ENCODE measurements at places on chromosomes 2 and 18.

- DNase-seq: no peak
Measured at GRCh38 chr2:105454801-105455485, 56.1 kb upstream of the FHL2 start.

DNA sequence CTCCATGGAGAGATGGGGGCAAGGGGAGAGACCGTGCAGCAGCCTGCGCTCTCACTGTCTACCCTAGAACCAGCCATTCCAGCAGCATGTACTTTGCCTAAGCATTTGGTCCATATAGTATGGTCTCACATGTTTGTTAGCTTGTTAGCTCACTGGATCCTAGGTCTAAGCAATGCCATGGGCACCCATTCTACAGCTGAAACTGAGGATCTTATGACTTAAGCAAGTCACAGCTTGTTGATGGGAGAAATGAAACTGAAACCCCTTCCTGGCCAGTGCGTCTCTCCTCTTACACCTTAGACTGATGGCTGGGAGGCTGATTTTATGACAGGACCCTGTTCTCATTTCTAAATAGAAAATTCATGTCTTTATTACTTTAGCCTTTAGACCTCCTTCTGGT is 90.1 kb downstream of the EPAS1 start:
- no peak for DNase-seq

DNA sequence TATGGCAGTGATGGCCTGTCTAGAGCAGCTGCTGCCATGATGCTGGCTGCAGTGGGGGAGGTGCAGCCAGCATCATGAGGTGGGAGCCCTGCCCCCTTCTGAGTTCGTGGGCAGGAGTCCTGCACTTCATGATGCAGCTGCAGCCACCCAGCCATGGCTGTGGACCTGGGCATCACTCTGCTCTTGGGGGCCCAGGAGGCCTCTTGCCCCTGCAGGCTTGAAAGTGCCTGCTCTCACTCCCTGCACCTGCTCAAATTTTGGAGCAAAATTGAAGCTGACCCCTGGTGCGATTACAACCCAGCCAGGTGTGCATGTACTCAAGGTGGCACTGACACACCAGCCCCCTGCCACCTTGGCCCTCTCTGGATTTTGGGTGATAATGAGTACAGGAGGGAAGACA is 712.9 kb downstream of the NUP35 start:
- DNase-seq: no peak

DNA sequence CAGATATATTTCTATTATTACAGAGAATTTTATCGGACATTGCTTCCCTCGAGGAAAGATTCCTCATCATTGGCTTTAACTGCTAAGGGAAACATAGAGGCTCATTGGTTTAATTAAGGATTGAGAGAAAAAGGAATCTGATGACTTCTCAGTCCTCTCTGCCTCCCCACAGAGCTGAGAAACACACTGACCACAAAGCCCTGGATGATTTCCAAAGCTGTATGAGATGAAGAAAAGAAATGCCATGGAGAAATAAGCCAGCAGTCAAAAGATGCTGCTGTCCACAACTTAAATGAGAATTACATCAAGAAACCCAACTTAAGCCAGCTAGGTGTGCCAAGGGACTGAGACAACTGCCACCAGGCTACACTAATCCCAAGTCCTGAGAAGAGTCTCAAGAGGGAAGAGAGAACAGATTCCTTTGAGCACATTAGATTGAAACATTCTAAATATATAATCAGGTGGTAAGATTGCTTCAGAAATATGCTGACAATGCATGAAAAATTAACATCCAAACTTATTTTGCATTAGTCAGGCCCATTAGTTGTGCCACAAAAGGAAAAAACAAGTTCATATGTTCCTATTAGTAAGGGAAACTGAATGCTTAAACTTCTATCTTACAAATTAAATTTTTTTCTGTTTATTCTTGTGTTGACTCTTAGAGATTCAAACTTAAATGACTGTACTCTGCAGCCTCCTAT is 308.1 kb upstream of the CYRIA start:
- no peak for DNase-seq

- no peak for DNase-seq
Measured at GRCh38 chr2:221077251-221077650, 494.9 kb downstream of the EPHA4 start.

DNA sequence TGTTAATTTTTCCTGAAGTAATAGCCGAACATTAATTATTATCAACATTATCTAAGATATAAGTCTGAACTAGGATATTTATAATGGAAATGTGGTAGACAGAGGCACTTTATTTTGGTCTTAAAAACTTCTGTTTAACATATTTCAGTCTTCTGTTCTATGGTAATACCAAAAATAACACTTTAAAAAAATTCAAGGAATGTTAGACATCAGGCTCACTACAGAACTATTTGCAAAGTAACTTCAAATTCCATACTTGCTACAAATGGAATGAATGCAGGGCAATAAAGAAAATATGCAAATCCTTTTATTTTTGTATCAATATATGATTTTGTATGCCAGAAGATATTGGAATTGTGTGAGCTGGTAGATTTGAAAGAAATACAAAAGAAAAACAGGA is 345.5 kb upstream of the DSEL start:
- DNase-seq: no peak

DNA sequence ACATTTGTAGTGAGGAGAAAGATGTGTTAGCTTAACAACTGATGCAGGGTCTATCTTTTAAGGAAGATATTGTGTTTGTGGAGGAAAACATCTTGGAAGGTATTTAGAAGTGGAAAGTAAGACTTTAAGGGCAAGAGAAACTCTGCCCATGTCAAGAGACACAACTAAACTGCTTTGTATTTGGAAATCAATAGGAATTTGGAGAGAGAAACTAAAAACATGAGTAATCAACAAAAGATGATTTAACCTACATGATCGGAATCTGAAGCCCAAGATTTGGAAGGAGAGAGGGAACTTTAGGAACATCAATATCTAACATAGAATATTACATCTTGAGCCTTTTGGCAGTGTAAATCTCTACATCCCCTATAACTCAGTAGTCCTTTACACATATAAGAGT is 184.2 kb upstream of the COL3A1 start:
- DNase-seq: no peak

- DNase-seq: peak; percentile 79
Measured at GRCh38 chr2:130336877-130337734, 5.6 kb upstream of the IMP4 start.

GRCh38 chr2:188984065-188984491 is 9.9 kb downstream of the COL3A1 start:
- no peak for DNase-seq

DNA sequence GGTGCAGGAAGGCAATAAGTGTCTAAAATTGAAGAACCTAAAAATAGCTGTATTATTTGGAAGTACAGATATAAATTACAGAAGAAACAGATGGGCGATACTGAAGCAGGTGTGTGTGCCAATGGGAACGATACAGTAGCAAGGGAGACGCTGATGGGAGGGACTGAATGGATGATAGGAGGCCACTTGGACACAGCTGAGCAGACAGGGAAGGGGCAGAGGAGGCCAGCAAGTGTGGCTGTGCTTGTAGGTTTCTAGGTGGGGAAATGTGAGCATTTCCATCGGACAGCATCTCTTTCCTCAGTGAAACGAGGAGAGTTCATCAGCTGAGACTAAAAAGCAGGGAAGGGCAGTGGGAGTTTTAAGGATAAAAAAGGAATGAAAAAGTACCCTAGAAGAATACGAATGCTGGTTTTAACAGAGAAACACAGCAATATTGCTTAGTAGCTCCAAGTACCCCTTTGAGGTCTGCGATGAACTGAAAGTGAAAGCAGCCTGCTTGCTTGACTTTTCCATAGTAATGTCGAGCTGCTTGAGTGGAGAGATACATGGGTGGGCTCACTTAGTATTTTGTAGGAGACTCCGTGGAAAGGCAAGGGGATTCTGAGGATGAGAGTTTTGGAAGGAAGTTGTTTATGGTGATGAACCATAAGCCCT is 91.7 kb upstream of the EPC2 start:
- DNase-seq: no peak

DNA sequence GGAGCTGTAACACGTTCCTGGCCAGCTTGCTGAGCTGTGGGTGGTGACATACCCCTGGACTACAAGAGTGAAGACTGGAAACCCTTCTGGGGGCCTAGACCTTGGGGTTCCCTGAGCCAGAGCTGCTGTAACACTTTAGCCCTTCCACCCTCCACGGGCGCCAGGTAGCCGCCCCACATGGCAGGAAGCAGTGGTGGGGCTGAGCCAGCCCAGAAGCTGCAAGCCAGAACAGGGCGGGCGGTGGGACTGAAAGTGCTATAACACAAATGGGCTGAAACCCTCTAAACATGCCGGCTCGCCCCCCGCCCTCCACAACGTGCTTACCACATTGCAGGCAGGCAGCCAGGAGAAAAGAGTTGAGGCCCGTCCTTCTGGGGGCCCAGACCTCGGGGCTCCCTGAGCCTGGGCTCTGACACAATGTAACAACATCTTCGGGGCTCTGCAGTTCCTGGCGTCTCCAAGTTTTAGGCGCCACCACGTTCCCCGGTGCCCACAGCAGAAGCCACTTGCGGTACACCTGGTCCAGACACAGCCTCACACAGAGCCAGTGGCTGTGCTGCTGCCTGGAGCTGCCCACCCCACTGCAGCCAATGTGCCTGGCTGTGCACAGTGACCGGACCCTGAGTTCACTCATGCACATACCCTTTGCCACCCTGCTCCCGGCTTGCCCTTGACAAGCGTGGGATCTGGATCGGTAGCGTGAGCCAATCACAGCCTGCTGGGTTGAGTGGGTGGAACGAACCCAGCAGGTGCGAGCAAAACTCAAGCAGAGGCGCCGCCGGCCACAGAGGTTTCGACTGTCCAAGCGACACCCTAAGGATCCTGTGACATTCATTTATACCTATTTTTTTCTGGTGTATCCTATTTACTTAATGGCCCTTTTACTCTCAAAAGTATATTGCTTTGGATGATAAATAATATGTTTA is 127.4 kb upstream of the FHL2 start:
- no peak for DNase-seq

GRCh38 chr2:11356764-11357163 is 12.3 kb upstream of the ROCK2 start:
- DNase-seq: no peak

DNA sequence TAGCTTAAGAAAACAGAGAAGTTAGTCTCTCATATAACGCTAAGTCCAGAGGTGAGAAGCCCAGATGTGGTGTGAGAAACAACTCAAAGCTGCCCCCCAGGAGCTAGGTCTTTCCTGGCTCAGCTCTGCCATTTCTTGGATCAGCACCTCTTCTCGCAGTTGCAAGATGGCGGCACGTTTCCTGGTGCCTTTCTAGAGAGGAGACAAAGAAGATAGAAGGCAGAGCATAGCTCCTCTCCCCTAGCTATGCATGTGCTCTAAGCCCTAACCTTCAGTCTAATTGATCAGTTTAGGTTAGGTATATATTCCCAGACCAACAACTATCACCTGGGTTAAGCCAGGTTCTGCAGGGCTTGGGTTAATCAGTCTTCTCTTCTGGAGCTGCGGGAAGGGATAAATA is 119.5 kb upstream of the RAB12 start:
- no peak for DNase-seq

Data from caudate nucleus (tissue), 63 donors.